ENCODE measurements at places on chromosomes 12 and 14.

- no peak for DNase-seq
Observed at GRCh38 chr12:117032593-117033381, 66.4 kb downstream of the TESC start.

- DNase-seq, result no peak
Observed at GRCh38 chr12:122076743-122077495, 1.6 kb upstream of the MLXIP start.

- DNase-seq, result no peak
Observed at GRCh38 chr12:98612696-98613334, 19.3 kb downstream of the SLC25A3 start.

GRCh38 chr12:124696693-124697476 is 129.5 kb upstream of the NCOR2 start:
- no peak for DNase-seq

- DNase-seq, result no peak
Observed at GRCh38 chr14:95303552-95303951, 16.2 kb downstream of the CLMN start.

DNA sequence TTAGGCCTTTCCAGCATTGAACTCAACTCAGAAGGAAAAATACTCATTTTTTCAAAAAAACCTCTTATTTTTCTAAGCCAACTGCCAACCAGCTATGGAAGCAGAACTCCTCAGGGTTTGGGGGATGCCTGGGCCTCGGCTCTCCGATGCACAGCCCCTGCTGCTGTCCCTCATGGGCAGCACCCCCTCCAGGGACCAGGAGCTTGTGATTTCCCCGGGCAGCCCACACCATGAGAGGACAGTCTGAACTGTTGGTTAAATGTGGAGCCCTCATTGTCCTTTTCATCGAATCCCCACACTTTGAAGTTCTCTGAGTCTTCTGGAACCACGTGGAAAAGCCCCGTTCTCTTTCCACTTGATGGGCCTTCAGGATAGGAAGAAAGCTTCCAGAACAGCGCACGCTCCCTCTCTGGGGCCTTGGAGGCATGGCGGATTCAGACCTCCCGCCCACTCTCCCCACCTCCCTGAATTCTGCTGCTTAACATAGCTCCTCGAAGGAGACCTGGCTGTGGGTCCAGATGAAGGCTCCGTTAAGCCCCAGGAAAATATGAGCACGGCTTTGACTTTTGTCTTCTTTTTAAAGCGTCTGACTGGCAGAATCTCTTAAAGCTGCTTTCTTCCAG is 156.6 kb downstream of the CALM1 start:
- no peak for DNase-seq

DNA sequence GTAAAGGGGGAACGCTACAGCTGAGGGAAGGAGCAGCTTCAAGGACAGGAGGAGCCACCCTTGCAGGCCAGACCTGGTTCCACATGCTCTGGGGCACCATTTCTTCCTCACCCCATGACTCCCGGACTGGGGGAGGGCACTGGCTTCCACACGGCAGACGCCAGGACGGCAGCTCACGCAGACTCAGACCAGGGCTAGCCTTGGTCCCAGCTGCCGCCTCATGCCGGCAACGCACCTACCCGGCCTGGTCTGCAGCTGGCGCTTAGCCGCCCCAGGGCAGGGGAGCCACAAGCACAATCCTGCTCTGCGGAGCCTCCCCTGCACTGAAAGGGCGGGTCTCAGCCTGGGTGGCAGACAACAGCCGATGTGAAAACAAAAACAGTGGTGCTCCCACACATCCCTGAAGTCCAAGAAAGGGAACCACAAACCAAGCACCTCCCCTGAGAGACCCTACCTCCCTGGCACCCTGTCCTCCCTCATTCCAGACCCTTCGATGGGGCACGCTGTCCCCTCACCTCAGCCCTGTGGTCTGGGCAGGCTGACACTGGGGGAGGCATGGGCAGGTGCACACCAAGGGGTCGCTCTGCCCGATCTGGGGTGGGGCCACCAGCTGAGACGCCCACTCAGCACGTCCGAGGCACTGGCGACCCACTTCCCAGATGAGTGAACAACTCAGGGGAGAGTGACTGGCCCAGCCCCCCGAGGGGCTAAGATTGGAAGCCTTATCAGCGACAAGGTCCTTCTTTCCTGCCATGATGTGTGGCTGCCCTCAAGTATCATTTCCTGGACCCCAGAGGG is 65.0 kb downstream of the CHGA start:
- DNase-seq, result no peak

DNA sequence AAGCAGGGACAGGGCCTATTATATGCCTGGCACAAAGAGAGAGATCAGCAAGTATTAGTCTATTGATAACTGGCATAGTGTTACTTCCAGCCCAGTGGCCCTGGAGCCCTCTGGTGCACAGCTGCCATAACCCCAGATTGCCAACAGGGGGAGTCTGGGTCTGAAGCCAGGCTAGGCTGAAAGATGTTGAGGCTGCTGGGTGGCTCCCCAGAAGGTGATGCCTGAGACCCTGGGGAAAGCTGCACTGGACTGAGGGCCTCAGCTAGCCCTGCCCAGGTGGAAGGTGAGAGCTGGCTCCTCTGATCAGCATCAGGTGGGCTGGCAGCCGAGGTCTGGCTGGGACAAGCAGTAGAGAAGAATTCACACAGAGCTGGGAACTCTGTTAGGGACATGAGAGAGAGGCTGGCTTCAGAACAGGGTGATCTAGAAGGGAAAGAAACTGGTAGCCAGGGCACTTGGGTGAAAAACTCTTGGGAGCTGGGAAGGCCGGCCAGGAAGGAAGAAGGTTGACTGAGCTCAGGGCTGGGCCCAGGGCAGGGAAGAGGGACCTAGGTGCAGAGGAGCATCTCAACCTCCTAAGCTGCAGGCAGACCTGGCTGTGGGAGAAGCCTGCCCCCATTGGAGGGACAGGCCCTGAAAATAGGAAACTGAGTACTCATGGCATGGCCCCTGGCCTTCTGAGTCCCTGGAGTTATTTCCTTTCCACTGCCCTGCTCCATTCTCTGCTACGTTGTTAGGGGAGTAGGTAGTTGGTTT is 3.9 kb downstream of the GZMH start:
- no peak for DNase-seq

GRCh38 chr12:75657831-75658230 is 146.4 kb upstream of the KRR1 start:
- no peak for DNase-seq

- no peak for DNase-seq
Observed at GRCh38 chr12:109836916-109837315, 3.7 kb upstream of the TRPV4 start.

GRCh38 chr12:95634622-95635621 is 83.6 kb upstream of the USP44 start:
- no peak for DNase-seq

DNA sequence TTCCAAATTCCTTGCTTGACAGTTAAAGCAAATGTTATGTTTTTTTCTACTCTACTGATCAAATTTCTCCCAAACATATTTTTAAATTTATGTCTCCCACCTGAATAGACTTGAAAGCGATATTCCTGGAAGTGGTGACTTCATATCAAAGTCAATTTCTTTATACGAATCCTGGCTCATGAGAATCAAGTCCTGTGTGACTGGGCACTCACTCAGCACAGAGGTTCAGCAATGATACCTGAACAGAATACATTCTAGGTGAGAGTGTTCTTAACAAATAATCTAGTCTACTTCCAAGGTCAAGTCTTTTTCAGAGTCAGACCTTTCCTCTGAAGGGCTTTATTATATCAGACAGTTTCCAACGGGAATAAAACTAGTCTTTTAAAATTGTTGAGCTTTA is 1070.6 kb downstream of the TRHDE start:
- DNase-seq, result no peak

DNA sequence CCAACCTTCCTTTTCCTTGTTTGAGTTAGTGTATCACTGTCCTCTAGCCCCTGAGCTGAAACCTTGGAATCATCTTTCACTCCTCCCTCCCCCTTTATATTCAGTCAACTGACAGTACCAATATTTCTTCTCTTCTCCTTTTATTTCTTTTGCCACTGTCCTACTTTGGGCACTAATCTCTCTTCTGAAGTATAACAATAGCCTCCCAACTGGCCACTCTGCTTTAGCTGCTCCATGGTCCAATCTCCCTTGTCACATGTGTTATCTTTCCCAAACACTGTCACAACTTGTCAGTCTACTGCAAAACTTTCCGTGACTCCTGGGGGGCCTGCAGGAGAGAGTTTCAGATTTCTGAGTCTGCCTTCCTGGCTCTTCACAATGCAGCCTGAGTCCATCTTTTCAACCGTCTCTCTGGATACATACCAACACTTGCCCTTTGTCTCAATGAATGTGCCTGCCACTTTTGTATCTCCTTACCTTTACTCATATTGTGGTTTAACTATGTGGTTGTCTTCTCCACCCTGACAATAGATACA is 471.2 kb downstream of the DIO2 start:
- DNase-seq, result no peak

DNA sequence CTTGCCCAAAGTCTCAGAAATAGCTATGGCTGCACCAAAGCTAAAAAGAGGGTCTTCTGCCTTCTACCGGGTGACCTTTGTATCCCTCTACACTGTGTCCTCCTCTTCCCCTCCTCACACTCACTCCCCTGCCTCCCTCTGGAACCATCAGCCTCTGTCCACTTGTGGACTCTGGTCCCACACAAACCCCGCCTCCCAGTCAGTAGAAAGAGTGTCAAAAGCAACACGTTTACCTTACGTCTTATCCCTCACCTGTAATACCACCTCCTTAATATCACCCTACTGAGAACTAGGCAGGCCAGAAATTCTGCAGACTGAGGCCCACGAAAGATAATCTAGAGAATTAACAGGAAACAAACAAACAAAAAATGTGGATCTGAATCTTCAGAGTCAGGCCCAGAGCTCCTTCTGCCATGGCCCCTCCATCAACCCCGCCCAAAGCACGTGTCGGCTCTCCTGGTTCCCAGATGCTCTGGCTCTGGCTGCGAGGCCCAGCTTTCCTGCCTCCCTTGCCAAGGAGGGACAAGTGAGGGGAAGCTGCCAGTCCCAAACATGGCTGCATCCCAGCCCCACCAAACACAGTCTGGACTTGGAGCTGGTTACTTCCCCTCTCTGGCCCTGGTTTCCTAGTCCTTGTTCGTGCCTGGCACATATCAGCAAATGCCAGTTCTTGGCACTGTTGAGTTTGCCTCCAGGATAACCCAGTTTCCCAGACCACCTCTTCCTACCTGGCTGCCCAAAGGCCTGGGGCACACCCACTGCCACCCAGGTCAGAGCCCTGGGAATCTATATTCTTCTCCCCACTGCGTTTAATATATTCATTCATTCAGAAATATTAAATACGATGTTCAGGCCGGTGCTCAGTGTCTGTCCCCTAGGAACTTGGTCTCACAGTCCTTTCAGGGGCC is 2.7 kb downstream of the ACTN1 start:
- DNase-seq, result no peak

- DNase-seq, result no peak
Observed at GRCh38 chr14:74952697-74953484, 2.5 kb downstream of the PGF start.

GRCh38 chr12:99035803-99036202 is 390.7 kb downstream of the APAF1 start:
- DNase-seq, result no peak

DNA sequence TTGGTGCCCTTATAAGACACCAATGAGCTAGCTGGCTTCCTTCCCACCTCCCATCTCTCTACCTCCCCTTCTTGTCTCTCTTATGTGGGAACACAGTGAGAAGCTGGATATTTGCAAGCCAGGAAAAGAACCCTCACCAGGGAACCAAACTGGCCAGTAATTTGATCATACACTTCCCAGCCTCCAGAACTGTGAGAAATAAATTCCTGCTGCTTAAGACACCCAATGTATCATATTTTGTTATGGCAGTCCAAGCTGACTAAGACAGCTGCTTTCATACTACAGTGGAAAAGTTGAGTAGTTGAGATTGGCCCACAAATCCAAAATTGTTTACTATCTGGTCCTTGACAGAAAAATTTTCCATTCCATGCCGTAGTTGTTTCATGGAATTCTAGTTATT is 269.0 kb downstream of the KCNH5 start:
- no peak for DNase-seq

GRCh38 chr14:95808371-95808770 is 68.3 kb upstream of the TUNAR start:
- DNase-seq, result no peak

DNA sequence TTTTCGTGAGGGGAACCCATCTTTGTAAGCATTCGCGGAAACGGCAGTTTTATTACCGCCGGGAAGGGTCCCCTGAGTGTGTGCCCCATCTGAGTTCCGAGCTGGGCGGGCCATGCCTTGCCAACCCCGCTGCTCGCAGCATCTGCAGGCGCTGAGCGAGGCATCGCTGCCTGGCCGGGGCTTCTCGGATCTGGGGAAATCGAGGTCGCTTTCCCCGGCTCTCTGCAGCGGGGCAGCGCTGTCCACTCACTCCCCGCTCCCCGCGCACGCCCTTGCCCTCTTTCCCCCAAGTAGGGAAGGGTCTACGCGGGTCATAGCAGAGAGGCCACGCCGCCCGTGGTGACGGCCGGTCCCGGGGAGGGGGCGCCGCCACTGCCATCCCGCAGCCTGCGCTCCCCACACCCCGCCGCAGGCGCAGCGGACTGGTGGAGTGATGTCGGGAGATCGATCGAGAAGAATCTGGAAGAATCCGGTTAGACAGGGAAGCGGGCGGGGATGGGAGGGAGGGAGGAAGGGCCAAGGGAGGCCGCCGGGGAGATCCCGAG is 507 bp upstream of the FKBP4 start:
- no peak for DNase-seq

- DNase-seq, result no peak
Observed at GRCh38 chr12:133203344-133204263, 22.3 kb downstream of the ZNF268 start.

DNA sequence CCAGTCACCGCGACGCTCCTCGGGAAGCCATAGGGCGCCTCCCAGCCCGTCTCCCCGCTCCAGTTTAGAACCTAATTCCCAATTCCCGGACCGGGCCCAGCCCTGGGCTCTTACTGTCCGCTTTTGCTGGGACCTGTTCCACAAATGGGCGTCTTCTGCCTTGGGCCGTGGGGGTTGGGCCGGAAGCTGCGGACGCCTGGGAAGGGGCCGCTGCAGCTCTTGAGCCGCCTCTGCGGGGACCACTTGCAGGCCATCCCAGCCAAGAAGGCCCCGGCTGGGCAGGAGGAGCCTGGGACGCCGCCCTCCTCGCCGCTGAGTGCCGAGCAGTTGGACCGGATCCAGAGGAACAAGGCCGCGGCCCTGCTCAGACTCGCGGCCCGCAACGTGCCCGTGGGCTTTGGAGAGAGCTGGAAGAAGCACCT is 797 bp downstream of the UNG start:
- no peak for DNase-seq

- no peak for DNase-seq
Observed at GRCh38 chr14:99440278-99440677, 40.4 kb downstream of the SETD3 start.

GRCh38 chr12:30970559-30971197 is 44.1 kb downstream of the TSPAN11 start:
- DNase-seq, result no peak

DNA sequence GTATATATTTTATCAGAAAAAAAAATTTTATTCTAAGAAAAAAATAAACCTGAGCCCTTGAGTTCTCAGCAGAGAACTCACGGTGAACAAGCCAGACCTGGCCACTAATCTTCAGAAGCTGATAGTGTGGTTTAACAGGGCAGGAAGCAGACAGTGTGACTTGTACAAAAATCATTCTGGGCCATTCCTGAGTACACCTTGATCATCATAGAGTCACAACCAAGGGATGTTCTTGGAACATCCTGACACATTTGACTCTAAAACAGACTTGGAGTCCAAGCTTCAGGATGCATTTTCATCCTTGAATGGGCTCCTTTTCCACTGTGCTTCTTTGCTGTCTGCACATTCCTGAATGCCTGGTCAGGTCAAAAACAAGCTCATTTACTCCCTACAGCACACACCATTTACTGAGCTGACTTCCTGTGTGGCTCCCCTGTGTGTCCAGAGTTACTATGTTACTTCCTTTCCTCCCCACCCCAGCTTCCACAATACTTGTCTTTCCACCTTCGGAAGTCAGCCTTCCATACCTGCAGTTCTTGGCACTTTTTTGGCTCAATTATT is 112.0 kb downstream of the ANO6 start:
- DNase-seq, result no peak

Measured in esophagus squamous epithelium (tissue), 5 donors.